ENCODE measurements at places on chromosomes 11 and 22.

- no peak for DNase-seq
These were observed 83.3 kb downstream of the BARX2 start for GRCh38 chr11:129458756-129459535.

DNA sequence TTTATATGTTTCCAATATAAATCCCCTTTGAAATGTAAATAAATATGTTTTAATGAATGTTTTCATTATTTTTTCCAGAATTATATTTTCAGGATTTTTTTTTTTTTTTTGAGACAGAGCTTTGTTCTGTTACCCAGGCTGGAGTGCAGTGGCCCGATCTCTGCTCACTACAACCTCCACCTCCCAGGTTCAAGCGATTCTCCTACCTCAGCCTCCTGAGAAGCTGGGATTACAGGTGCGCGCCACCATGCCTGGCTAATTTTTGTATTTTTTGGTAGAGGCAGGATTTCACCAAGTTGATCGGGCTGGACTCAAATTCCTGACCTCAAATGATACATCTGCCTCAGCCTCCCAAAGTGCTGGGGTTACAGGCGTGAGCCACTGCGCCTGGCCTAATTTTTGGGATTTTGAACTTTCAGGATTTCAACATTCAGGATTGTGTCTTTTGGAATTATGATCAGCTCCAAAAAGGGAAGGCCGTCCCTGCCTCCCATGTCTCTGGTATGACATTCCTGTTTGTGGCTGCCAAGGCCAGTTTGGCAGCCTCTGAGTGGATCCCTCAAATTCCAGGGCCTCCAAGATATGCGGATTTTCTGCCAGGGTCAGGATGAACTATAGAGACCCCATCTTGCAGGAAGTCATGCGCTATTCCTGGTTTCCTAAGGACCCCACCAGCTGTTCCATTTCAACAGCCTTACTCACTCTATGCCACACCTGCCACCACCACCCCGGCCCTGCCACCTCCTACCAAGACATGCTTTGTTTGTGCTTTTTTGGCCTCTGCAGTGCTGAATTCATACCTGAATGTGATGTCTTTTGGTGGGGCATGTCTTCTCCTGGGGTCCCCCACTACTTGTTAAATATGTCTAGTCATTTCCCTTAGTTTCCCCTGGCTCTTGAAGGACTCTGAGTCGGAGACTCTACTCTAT is 21.9 kb upstream of the TMPRSS4 start:
- no peak for DNase-seq

DNA sequence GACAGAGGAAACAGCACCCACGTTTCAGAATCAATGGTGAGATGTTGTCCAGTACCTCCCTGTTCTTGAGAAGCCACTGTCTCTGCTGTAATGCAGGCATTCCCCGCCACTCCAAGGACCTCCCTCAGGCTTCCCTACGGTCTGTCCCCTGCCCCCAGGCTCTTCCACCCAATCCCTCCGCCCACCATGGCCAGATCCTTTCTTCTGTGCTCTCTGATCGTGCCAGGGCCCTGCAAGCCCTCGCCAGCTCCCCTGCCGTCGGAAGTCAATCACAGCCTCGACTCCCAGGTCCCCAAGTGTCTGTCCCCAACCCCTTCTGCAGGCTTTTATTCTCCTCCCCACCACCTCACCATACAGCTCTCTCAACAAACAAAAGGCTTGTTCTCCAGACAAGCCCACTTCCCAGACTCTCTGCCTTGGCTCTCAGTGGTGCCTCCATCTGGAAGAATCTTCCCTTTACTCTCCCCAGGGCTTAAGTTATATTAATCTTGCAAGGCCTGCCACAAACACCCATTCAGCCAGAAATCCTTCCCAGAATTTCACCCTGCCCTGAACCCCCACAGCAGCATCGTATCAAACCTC is 13.7 kb downstream of the SCN4B start:
- DNase-seq: no peak

GRCh38 chr22:22838148-22838786 is 49.3 kb upstream of the IGLL5 start:
- no peak for DNase-seq

DNA sequence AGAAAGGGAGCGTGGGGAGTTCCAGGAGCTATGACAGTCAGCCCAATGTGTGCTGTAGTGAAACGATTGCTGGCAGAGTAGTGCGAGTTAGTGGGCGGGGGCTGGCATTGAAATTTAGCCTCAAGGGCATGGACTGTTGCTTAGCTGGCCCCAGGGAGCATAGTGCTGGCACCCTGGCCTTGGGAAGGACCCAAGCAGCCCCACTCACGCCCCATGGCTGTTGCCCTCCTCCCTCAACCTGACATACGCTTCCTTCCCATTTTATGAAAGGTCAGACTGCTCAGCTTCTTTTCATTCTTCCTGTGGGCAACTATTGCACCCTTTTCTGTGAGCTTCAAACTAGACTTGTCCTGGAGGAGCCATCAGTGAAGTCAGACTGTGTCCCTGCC is 52.0 kb upstream of the SUSD2 start:
- DNase-seq: no peak

- DNase-seq: no peak
These were observed 109.4 kb downstream of the GRIA4 start for GRCh38 chr11:105719073-105719822.

DNA sequence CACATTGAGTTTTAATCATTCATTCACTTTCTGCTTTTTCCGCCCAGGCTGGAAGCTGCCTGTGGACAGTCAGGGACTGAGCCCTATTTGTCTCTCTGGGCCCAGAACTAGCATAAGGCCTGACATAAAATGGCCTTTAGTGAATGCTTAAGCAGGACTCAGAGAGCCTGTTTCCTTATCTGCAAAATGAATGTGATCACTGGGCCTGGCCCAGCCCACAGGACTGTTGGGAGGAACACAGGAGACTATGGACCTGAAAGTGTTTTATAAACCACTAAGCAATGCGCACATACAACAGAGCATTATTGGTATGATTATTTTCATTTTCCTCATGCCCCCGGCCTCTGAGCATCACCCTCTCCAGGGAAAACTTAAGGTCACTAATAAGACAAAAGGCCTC is 3.9 kb upstream of the MYH9 start:
- no peak for DNase-seq

DNA sequence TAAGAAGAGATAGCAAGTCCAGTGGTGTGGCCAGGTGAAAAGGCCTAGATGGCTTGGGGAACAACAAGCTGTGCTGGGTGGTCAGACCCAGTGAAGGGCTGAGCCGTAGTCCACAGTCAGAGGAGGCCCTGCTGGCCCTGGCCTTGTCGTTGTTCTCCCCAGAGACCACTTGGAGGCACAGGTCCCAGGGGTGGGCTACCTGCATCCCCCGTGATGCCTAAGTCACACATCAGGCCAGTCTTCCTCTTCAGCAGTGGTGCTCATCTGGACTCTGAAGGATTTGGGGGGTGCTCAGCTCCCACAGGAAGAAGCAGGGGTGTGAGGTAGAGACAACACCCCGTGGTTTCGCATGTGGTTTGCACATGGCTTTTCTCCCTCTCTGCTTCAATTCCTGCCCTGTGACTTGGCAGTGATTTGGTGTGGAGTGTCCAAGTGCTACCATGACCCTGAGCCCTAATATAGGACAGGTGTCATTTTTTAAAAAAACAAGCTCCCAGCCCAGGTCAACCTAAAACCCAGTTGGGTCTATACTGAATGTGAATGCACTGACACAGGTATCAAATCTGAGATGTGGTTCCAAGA is 51.0 kb downstream of the ALX4 start:
- no peak for DNase-seq

DNA sequence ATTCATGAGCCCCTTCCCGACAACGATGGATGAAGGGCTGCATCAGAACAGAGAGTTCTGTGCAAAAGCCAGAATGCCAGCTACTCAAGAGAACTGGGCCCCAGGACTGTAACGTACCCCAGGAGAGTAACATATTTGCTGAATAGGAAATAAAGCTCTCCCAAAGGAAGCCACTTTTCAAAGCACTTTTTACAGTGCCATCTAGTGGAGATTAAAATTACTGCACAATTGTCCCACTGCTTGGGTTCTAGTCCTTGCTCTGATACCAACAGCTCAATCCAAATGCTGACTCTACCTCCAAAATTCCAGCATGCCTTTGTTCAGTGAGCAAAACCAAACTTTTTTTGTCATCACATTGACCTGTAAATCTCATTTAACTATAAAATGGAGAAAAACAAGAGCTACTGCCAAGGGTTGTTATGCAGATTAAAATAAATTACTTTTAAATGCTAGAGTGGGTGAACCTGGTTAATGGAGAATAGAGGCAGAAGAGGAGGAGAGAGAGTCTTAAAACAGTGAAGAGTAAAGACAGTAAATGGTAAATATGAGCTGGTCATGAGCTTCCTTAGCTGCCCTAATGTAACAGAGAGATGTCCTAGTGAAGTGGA is 87.6 kb upstream of the FSHB start:
- peak; percentile 2 for DNase-seq

DNA sequence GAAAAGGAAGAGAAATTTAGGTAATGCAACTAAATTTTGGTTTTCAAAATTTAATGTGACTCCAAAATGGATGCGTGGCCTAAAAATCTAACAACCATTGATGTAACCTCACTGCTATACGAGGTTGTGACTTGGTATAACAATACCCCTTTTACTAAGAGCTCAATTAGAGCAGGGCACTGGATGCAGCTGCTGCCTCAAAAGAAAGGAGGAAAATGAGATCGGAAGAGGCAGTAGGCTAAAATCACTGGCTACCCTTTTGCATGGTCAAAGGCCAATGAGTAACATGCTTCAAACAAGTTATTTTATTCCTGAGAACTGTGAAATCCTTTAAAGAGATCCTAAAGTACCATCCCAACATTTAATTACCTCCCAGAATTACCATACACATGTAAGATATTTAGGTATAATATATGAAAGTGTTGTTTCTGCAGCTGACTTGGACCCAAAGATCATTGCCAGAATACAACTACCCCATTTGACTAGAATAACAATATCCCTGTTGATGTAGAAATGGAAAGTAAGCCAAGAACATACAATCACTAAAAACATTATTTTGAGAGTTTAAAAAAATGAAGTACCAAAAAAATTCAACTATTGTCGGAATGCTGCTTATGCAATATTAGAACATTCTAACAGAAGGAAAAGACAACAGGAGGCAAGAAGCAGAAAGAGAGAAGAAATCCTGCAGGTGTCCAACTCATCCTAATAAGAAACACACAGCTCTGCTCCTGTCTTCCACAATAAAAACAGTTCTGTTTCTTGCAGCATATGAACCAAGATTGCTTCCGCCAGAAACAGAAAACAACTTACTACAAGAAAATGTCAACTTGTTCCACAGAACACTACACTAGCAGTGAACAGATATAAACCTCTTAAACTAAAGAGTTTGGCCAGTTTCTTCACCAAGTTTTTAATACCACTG is 15.0 kb downstream of the SIK3 start:
- DNase-seq: no peak

GRCh38 chr11:19714022-19714386 is 1.4 kb downstream of the NAV2 start:
- no peak for DNase-seq

DNA sequence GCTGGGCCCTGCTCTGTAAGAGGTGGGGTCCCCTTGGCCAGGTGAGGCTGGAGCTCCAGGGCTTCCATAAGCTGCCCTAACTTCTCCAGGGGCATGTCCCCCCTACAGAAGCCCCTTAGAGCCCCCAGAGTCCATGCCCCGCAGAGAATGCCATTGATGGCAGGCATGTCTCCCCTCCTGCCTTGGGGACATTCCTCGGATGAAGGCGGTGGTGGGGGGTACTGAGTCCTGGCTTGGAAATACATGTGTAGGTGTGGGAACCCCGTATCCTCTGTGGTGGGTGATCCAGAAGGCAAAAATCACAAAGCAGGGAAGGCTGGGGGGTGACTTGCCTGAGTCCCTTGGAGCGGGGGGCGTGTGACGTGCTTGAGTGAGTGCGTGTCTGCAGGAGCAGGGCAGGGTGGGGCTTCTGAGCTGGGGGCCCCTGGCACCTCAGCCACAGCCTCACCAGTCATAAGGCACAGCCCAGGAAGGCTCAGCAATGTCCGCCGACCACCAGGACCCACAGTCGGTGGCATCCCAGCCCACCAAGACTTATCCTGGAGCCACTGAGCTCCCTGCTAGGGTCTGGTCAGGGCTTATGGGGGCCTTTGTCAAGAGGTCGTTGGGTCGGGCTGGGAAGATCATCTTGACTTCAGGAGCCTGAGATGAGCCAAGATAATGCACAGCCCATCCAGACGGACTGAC is 69.8 kb upstream of the KCNQ1OT1 start:
- no peak for DNase-seq

DNA sequence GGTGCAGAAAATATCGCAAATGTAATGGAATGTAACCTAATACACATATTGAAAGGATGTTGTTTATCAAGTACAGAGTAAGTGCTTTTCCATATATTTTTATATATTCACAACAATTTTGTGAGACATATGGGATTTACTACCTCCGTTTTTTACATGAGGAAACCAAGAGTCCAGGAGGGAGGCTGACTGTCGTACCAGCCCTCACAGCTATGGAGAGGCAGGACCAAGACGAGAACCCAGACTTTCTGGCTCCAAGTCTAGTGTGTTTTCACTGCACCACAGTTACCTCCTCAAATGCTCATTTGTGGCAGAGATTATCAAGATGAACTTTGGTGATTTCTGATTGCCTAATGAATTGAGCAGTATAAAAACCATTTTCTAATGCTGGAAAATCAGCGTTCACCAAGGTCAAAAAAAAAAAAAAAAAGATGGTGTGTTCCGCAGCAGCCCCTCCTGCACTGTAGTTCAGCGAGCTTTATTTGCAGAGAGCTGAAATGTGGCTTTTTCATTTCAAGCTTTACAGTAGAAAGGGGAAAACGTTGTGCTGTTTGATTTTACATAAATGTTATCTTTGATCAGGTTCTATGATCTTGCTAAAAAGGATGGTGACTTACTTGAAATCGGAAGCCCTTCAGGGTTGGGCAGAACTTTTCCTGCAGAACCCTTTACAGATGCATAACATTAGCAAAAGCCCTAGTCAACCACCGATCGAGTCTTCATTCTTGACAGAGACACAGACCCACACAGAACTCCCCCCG is 44.7 kb upstream of the WEE1 start:
- no peak for DNase-seq

DNA sequence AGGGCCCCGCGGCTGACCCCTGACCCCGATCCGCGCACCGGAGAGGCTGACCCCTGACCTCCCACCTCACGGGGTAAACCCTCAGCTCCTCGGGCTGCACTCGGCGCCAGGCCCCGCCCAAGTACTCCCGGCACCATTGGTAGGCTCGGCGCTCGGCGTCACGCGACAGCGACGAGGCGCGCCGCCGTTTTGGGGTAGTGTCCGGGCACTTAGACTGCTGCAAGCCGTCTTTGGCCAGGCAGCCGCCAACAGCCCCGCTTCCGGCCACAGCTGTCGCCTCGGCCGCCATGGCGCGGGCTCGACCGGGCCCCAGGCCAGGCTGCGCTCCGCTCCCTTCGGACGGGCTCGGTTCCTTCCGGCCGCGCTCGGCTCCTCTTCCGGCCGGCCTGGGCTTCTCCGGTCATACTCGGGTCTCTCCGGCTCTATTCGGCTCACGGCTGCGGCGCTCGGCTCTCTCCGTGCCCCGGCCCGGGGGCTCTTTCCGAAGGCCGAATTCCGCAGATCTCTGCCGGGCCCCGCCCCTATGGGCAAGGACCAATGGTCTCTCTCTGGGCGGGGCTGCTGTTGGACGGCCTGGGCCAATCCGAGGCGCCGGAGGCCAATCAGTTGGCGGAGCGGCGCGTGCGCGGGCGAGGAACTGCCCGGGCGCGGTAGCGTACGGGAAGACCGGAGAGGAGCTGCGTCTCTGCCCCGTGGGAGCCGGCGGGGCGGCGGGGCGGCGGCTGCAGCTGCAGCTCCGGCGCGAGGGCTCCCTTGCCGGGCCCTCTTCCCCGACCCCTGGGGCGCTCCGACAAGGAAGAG is at the start of gene CHKB:
CHKB (minus strand) TSS at position 357 of the 801 bp plus-strand sequence; CDS start at position 289, 68 bp downstream.
- DNase-seq: peak; percentile 99

All from NCI-H1436 (cell line).